Subcutaneous preadipocyte (primary cell): ENCODE measurements at places on chromosomes 5 and 9. TPM values are rescaled to one million over a fixed set of nuclear protein-coding genes. Genes with fewer than 3 reads are reported as not detected.

Gene PCDHGA4
- total RNA-seq = 1.5 and 3.5 TPM in 2 replicates

Gene GRM6
- total RNA-seq = not detected in 2 replicates

Gene PTGES
- total RNA-seq = 56.2 and 76.0 TPM in 2 replicates

Gene ANKRD55
- not detected in 2 replicates for total RNA-seq

Gene IDNK
- total RNA-seq = 3.3 and 3.9 TPM in 2 replicates

Gene EGR1
- 0.73 and 2.3 TPM in 2 replicates for total RNA-seq
